Activated naive CD8-positive, alpha-beta T cell treated with anti-CD3 and anti-CD28 coated beads, Interleukin-2, amount 50 U/mL, for 24 hours (primary cell): ENCODE measurements at places on chromosomes 3 and 15.
A peak's percentile ranks its signal among the peaks of the same experiment; 100 is the strongest.

GRCh38 chr15:74265046-74265639 is 29.0 kb downstream of the CCDC33 start:
- DNase-seq, result peak; percentile 16

- DNase-seq, result no peak
Measured at GRCh38 chr15:36356978-36357601, 222.3 kb upstream of the CDIN1 start.

DNA sequence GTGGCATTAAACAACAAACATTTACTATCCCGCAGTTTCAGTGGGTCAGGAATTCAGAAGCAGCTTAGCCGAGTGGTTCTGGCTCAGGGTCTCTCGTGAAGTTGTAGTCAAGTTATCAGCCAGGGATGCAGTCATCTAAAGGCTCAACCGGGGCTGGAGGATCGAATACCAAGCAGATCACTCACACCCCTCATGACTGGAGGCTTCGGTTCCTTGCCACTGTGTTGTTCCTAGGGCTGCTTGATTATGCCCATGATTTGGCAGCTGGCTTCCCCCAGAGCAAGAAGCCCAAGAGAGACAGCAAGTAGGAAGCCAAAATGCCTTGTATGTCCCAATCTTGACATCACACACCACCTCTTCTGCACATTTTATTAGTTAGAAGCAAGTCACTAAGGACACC is 33.9 kb upstream of the CDCP1 start:
- no peak for DNase-seq

- DNase-seq, result peak; percentile 71
Measured at GRCh38 chr3:69410301-69410700, 24.4 kb upstream of the FRMD4B start.
